ENCODE measurements at places on chromosomes 4 and X.

DNA sequence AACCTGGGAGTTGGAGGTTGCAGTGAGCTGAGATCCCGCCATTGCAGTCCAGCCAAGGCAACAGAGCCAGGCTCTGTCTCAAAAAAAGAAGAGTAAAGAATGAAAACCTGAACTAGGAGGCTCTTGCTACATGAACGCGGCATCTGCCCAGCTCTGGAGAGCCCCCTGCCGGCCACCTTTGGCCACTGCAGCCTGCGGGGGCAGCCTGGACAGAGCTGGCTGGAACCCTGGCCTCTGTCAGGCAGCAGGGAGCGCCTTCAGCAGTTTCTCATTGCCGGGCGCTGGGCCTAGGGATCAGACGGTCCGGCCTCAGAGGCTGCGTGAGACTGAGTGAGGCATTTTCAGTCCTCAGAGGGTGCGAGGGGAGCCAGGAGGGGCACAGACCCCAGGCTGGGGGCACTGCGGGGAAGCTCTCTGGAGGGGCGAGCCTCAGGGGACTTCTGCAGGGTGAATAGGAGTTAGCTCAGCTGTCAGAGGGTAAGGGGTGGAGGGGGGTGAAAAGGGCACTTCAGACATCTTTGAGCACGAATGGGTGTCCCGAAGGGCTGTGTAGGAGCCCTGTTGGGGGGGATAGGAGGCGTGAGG, 17.5 kb downstream of the DOK7 start:
- DNase-seq, result peak; percentile 16

- DNase-seq, result peak; percentile 57
Observed at GRCh38 chrX:130916636-130917422, 13.8 kb upstream of the ENOX2 start.

GRCh38 chr4:159227984-159228383, 125.1 kb downstream of the RAPGEF2 start:
- DNase-seq, result no peak

DNA sequence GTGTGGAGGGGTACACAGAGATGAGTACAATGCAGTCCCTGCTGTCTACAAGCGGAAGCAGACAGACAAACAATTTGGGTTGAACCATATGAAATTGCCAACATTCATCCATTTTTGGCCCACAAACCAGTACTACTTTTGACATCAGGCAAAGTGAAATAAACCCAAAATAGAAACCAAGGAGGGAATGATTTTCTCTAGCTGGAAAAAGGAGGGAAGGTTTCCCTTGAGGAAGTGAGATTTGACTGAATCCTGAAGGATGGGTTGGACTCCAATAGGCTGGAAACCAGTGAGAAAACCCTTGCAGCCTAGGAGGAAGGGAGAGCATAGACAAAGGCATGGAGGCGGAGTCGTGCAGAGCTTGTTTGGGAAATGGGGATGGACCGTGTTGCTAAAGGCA, 63.5 kb upstream of the PJA1 start:
- DNase-seq, result no peak

GRCh38 chr4:169259271-169259670, 11.5 kb downstream of the SH3RF1 start:
- no peak for DNase-seq

GRCh38 chr4:111266937-111267336, 644.1 kb upstream of the PITX2 start:
- no peak for DNase-seq

- no peak for DNase-seq
Observed at GRCh38 chr4:27911047-27911446, 1050.4 kb downstream of the STIM2 start.

DNA sequence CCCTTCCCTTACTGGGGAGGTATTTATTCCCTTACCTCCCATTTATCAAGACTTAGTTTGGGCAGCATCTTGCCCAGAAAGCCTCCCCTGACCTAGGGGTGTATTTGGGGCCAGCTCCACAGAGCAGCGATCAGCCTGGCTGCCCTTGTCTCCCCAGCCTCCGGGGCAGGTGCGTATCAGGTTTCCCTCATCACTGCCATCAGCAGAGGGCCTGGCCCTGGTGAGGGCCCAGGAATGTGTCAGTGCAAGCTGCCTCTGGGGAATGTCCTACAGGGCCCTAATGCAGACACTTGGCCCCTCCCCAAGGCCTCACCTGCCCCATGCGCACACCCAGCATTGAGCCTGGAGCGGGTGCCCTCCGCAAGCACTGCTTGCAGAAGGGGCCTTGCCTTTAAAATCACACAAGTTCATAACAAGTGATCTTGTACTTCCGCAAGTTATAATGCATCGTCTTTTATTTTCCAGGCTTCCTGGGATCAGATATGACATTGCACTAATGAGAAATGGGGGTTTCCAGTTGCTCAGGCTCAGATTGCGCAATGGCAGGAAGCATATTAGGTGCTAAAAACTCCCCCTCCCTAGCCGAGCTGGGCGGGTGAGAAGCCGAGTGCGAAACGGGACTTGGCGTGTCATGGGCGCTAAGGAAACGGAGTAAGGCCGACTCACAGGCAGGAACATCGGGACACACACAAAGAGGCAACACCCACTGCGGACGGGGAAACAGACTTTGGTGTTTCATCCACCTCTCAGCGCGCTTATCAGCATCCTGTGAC, 25.4 kb upstream of the AFAP1 start:
- no peak for DNase-seq

DNA sequence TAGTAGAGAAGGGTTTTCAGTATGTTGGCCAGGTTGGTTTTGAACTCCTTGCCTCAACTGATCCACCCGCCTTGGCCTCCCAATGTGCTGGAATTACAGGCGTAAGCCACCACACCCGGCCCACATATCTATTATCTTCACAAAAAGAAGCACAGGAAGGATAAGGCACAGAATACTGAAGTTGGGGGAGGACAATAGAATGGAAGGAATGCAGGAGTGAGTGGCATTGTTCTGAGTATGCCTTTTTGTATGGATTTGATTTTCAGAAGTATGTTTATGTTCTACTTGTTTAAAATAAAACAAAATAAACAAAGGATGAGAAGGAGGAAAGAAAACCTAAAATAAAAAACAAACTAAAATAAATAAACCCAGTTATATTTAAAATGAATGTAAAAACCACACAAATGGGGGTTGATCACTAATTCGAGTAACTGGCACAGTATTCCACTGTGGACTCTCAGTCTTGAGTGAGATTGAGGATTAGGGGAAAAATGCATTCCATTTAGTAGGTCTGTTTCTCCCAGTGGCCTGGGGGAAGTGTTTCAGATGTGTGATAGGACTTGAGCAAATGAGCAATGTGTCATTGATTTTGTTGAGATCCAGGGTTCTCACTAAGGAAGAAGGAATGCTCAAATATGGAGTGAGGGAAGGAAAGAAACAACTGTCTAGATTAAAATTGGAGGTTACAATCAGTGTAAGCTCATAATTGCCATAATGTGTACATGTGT, 109.0 kb upstream of the C1QTNF7 start:
- no peak for DNase-seq

GRCh38 chr4:41660352-41660751, 88.2 kb downstream of the PHOX2B start:
- DNase-seq, result no peak

- no peak for DNase-seq
Observed at GRCh38 chr4:33045334-33045733, 2325.2 kb downstream of the PCDH7 start.

DNA sequence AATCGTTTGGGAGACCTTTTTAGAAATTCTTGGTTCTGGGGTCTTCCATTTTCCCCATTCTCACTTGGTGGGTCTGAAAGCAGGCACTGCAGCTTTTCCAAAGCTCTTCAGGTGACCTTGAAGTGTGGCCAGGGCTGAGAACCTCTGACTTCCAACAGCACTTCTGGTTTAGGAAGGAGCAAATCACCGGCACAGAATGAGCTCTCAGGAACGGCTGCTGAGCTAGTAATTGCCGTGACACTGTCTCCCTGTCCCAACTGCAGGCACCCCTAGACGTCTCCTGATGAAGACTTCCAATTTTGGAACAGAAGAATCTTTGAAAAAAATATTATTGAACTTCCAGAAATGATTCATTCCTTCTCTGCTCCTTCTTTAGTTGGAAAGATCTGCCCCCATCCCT, 31.3 kb downstream of the CD38 start:
- no peak for DNase-seq

GRCh38 chrX:55640854-55641253, 17.7 kb downstream of the FOXR2 start:
- DNase-seq, result no peak

- no peak for DNase-seq
Observed at GRCh38 chr4:156575430-156576073, 396.0 kb downstream of the PDGFC start.

DNA sequence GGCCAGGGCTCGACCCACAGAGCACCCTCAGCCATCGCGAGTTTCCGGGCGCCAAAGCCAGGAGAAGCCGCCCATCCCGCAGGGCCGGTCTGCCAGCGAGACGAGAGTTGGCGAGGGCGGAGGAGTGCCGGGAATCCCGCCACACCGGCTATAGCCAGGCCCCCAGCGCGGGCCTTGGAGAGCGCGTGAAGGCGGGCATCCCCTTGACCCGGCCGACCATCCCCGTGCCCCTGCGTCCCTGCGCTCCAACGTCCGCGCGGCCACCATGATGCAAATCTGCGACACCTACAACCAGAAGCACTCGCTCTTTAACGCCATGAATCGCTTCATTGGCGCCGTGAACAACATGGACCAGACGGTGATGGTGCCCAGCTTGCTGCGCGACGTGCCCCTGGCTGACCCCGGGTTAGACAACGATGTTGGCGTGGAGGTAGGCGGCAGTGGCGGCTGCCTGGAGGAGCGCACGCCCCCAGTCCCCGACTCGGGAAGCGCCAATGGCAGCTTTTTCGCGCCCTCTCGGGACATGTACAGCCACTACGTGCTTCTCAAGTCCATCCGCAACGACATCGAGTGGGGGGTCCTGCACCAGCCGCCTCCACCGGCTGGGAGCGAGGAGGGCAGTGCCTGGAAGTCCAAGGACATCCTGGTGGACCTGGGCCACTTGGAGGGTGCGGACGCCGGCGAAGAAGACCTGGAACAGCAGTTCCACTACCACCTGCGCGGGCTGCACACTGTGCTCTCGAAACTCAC, 3.6 kb downstream of the MID1IP1 start:
- DNase-seq, result no peak

DNA sequence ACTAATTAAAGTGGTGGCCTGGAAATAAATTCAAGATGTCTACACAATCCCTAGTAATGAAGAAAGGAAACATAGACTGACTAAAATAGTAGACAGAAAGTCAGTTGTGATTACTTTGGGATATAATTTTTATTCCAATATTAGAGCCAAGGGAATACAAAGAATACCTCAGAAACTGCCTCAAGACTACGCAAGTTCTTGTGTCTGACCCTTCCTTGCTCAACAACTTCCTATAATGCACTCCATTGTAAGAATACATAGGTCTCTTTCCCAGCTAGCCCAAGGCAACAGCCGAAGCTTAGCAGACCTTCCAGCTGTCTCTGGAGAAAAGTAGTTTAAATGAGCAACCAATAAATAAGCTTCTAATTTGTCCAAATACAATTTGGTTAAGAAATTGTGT, 315.9 kb downstream of the IQCM start:
- no peak for DNase-seq

- no peak for DNase-seq
Observed at GRCh38 chr4:165931741-165932140, 58.7 kb downstream of the TLL1 start.

DNA sequence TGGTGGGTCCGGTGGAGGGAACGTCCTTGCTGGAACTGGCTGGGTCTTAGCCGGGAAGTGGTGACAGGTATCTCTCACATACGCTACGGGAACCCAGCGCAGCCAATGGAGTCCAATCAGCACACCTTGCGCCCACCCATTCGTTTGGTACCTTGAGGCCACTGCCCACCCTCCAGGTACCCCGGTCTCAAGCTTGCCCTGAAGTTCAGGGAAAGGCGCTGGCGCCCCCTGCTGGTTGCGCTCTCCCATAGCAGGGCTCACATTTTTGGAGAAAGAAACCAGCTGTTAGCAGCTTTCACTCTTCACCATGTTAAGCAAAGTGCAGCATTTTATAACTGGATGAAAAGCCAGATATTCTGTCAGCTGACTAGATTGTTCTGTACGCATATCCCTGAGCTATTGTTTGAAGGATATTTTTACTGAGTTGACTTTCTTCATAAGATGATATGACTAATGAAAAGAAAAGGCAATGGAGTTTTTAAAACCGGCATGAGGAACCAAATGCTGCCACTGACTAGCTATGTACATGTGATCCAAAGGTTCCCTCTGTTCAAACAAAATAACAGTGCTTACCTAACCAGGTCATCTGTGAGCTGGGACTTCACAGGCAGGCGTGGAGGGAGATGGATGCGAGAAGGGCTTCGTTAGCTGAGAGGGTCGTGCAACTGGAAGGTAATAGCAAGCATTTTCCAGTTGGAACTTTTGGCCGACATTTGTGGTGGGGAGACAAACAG, 43.7 kb downstream of the OTOP1 start:
- DNase-seq, result no peak

- no peak for DNase-seq
Observed at GRCh38 chr4:152661649-152662048, 18.1 kb downstream of the TMEM154 start.

GRCh38 chr4:184094532-184095159, 123.0 kb downstream of the ENPP6 start:
- no peak for DNase-seq

GRCh38 chr4:54784161-54784671, 126.5 kb downstream of the KIT start:
- DNase-seq, result no peak

GRCh38 chr4:97457253-97457652, 686.0 kb downstream of the STPG2 start:
- DNase-seq, result no peak

- DNase-seq, result no peak
Observed at GRCh38 chr4:7139167-7139982, 53.0 kb upstream of the SORCS2 start.

DNA sequence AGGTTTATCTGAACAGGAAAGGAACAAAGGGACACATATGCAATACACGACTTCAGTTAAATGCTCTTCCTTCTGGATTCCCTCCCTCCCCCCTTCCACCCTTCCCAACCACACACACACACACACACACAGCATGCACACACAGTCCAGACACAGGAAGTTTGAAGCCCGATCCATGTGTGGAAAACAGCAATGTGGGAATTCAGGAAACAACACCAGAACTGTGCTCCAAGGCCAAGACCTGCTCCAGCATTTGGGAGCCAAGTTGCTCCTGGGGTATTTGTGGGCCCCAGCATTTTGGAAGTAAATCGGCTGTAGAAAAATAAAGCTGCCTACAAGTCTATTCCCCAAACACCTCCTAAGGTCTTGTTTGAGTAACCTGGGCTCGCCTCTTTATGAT, 5.6 kb upstream of the AMOT start:
- no peak for DNase-seq

GRCh38 chrX:79368441-79368840, 1.3 kb upstream of the ITM2A start:
- no peak for DNase-seq

DNA sequence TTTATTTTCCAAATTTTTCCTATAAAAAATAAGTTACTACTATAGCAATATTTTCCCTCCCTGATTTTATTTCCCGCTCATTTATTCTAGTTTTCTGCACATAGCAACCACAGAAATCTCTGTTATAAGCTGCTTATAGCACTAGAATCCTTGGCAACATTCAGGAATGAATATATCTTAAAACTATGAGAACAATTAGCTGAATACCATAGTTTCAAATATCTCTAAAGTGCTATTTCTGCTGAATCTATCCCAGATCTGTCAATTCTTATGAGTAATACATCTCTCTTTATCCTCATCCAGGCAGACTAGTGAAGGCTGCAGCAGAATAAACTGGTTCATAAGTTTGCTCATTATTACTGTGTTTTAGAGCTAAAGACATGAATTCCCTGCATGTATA, 622.9 kb upstream of the DIPK2B start:
- DNase-seq, result no peak

- no peak for DNase-seq
Observed at GRCh38 chrX:51336584-51336983, 4.0 kb downstream of the NUDT10 start.

GRCh38 chr4:102344520-102344953, 745 bp downstream of the SLC39A8 start:
- DNase-seq, result no peak

Measured in NCI-H1436 (cell line).